ENCODE measurements at places on chromosomes 2 and 18. TPM values are rescaled to one million over a fixed set of nuclear protein-coding genes. Genes with fewer than 3 reads are reported as not detected.

DNA sequence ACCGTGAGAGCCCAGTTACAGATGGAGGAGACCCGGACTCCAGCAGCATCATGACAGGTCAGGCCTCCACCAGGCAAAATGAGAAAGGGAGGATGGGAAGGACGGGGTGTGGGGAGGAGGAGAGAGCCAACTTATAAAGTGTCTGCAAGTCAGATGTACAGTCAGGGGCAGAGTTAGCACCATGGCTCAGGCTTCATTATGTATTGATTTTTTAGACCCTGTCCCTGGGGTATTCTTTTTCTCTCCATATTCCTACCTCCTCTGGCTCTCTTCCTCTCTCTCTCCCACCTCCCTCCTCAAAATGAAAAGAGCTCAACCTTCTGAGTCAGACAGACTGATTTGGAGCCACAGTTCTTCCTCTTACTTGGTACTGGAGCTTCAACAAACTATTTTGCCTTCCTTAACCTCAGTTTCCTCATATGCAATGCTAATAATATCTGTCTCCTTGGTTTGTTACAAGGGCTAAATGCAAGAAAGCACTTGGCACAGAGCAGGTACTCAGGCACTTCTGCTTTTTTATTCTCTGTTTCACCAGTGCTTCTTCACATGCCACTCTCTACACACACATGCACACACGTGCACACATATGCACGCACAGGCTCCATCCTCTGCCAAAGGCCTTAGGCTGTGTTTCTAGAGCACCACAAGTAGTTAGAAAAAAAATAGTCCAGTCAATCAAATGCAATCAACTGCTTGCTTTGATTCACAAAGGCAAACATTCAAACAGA, 92.3 kb upstream of the PKDCC start:
- no peaks in the 10 kb centered on the region for H3K27me3 ChIP-seq
- H3K4me3 ChIP-seq, result no peak overlapping the region
- DNase-seq, result no peak
- no peaks in the 10 kb centered on the region for H3K36me3 ChIP-seq
- H3K4me1 ChIP-seq, result no peaks in the 10 kb centered on the region
- no peak overlapping the region for H3K27ac ChIP-seq

DNA sequence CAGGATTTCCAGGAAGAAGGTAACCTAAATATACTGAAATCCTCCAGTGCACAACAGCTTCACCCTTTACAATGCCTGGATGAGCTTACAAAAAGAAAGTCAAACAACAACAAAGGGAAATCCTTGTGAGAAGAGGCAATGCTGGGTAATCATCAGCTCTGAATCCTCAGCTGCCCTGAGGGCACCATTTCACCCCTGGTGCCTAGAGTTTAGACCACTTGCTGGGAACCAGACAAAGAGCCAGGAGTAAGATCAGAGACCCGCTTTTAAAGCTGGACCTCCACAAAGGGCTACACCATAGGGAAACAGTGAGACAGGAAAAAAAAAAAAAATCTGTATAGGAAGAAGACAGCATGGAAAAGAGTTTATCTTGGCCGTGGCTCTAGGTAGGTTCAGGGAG, 97.0 kb downstream of the FOXI3 start:
- H3K4me3 ChIP-seq, result no peak overlapping the region
- DNase-seq, result no peak
- no peaks in the 10 kb centered on the region for H3K36me3 ChIP-seq
- peaks cover under 1% of the 10 kb centered on the region for H3K4me1 ChIP-seq

DNA sequence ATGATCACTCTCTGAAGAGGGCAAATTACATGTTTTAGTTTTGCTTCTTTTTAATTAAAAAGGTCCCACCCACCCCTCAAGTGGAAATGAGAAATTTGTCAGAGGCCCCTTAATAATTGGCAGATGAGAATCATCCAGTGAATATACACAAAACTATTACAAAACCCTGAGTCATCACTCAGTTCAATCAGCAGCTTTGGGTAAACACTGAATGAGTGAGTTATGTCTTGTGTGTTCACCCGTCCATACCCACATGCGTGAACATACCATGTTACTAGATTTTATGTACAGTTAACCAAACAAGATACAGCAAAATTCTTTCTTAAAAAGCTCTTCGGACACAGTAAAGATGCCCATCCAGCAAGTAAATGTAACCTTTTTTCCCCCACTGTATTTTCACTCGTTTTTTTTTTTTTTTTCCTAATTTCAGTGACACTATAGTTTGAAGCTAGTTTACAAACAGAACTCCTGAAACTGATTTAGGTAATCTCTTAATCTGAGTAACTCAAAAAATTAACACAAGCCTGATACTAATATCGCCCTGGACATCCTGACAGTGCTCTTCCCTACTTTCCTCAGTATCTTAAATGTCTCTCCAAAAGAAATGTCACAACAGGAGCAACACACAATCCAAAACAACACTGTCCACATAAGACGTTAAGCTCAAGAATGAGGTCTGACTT, 1.4 kb downstream of the PSME4 start:
- H3K27ac ChIP-seq, result peak overlapping the region; percentile 98
- H3K27me3 ChIP-seq, result no peaks in the 10 kb centered on the region
- H3K36me3 ChIP-seq, result peaks cover 5% of the 10 kb centered on the region
- H3K4me3 ChIP-seq, result peak overlapping the region; percentile 86
- peaks cover 37% of the 10 kb centered on the region for H3K4me1 ChIP-seq

- no peak overlapping the region for H3K4me3 ChIP-seq
- H3K27me3 ChIP-seq, result no peaks in the 10 kb centered on the region
- no peak overlapping the region for H3K27ac ChIP-seq
- H3K36me3 ChIP-seq, result no peaks in the 10 kb centered on the region
Measured at GRCh38 chr2:74762789-74763188, 71.1 kb upstream of the HK2 start.

GRCh38 chr2:151640087-151640486, 94.2 kb downstream of the NEB start:
- no peaks in the 10 kb centered on the region for H3K36me3 ChIP-seq
- no peak for DNase-seq
- H3K27me3 ChIP-seq, result no peaks in the 10 kb centered on the region
- H3K4me1 ChIP-seq, result peaks cover 9% of the 10 kb centered on the region
- no peak overlapping the region for H3K27ac ChIP-seq
- H3K4me3 ChIP-seq, result no peak overlapping the region

DNA sequence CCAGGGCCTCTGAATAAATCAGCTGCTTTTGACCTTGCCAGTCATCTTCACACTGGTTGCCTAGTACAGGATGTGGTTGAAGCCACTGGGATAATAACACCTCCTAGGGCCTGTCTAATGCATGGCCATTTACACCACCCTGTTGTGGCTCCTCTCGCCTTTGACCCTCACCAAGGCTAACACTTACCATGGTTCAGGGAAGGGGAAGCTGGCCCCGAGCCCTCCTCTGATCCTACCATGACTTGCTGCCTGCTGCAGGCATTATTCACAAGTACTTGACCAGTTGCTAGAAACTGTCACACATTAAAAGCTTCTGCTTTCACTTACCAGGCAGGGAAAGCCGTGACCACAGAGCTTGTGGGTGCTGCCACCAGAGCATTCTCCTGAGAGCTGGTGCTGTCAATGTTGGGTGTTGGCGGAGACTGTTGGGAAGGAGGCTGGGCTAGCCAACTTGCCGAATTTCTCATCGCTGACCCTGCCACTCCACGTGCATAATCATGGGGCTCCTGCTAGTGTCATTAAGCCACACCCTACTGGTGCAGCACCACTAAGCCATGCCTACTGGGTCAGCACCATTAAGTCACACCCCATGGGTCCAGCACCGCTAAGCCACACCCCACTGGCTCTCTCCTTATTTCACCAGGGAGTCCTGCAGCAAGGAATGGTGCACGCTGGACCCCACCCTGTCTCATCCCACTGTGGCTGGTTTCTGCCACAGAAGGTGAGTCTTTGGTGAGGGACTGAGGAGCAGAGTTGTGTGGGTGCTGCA, 47.0 kb upstream of the TTC39C start:
- H3K27ac ChIP-seq, result no peak overlapping the region
- H3K36me3 ChIP-seq, result no peaks in the 10 kb centered on the region
- H3K4me1 ChIP-seq, result no peaks in the 10 kb centered on the region
- H3K4me3 ChIP-seq, result no peak overlapping the region
- DNase-seq, result no peak

GRCh38 chr18:36974686-36975085, 145.8 kb downstream of the KIAA1328 start:
- H3K4me1 ChIP-seq, result no peaks in the 10 kb centered on the region
- H3K36me3 ChIP-seq, result no peaks in the 10 kb centered on the region
- H3K27me3 ChIP-seq, result no peaks in the 10 kb centered on the region
- no peak overlapping the region for H3K4me3 ChIP-seq
- no peak overlapping the region for H3K27ac ChIP-seq

Gene ADD2
- not detected for total RNA-seq

Gene HDLBP
- total RNA-seq, result 357 TPM

Gene RNU2-63P
- total RNA-seq, result 4.9 TPM

Measured in adrenal gland (tissue), 19 donors.